ENCODE measurements at places on chromosomes 6 and 20.

GRCh38 chr20:53284696-53285095 is 308.9 kb downstream of the ZNF217 start:
- DNase-seq: no peak

DNA sequence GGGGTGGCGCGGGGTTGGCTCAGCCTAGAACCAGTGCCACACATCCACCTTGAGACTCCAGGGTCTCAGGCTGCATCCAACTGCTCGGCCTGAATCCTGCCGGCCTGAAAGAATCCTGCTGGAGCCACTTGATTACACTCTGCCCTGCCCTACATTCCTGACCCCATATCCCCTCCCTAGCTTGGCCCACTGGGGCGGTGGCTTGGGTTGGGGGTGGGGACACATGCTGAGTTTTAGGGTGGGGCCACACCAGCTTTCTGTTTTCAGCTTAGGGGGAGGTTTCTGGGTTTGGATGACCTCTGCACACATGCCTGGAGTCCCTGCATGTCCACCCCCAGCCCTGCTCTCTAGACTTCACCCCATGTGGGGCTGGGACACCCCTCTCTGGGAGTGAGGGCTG is 6.8 kb downstream of the ITPR3 start:
- DNase-seq: no peak

GRCh38 chr20:21273755-21274386 is 29.3 kb upstream of the XRN2 start:
- no peak for DNase-seq

- DNase-seq: no peak
Measured at GRCh38 chr20:52461582-52461981, 270.0 kb upstream of the ZFP64 start.

- peak; percentile 87 for DNase-seq
Measured at GRCh38 chr6:41591859-41592502, 45.8 kb downstream of the FOXP4 start.

- DNase-seq: peak; percentile 36
Measured at GRCh38 chr20:57811374-57812020, 101.7 kb upstream of the PMEPA1 start.

GRCh38 chr6:25137916-25138232 is 141.3 kb upstream of the CARMIL1 start:
- DNase-seq: no peak

DNA sequence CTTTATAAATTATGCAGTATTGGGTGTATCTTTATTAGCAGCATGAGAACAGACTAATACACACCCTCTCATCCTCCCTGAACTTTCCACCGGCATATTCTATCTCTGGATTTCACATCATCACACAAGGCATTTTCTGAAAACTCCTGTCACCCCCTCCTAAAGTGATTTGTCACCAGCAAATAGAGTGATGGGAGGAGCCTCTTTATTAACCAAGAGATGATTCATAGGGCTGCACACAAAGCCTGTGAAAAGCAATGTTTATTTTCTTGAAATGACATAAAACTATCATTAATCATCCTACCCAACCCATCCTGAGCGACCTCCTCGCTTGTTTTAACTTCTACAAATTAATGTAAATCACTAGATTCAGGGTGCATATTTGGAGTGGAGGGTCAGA is 394.7 kb upstream of the SULF2 start:
- DNase-seq: no peak

GRCh38 chr20:58702859-58703648 is 10.5 kb downstream of the NPEPL1 start:
- no peak for DNase-seq

- DNase-seq: no peak
Measured at GRCh38 chr6:87210979-87211378, 55.6 kb downstream of the ZNF292 start.
